ENCODE measurements at places on chromosomes 7 and 10.
A peak's percentile ranks its signal among the peaks of the same experiment; 100 is the strongest.

GRCh38 chr7:115910541-115911164, 119.9 kb downstream of the TFEC start:
- DNase-seq = peak; percentile 73

GRCh38 chr7:95871075-95871848, 98.9 kb downstream of the DYNC1I1 start:
- peak; percentile 71 for DNase-seq

GRCh38 chr10:22461891-22462290, 116.6 kb downstream of the SPAG6 start:
- DNase-seq = no peak

GRCh38 chr7:35255443-35256255, 1.7 kb upstream of the TBX20 start:
- no peak for DNase-seq

DNA sequence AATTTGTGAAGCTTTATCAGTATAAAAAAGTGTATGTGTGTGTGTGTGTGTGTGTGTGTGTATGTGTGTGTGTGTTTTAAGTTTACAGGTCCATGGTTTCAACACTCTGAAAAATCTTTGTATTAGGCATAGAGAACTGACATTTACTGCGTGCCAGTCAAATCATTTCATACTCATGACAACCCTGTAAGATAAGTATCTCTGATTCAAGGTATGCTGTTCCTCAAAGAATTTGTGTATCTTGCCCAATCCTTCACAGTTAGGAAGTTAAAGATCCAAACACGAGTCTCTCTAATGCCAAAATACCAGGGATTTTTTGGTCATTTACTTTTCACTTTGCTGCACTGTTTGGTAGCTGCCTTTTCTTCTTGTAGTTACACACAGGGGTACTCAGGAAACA, 1121.3 kb upstream of the AUTS2 start:
- no peak for DNase-seq

DNA sequence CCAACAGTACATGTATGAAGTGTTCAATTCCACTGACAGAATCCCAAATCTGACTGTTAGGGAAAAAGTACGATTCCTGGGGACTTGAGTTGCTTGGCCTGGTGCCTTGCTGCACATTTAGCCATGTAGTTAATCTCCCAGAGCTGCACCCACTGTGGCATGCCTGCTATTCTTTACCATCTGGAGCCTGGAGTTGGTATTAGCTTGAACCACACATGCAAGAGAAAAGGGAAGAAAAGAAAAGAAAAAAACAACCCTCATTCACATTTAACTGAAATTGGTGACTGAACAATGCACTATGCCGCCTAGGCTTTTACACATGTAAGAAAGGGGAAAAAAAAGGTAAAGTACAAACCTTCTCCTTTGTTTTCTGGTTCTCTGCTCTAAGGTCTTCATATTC, 26.1 kb downstream of the SHTN1 start:
- DNase-seq = no peak

DNA sequence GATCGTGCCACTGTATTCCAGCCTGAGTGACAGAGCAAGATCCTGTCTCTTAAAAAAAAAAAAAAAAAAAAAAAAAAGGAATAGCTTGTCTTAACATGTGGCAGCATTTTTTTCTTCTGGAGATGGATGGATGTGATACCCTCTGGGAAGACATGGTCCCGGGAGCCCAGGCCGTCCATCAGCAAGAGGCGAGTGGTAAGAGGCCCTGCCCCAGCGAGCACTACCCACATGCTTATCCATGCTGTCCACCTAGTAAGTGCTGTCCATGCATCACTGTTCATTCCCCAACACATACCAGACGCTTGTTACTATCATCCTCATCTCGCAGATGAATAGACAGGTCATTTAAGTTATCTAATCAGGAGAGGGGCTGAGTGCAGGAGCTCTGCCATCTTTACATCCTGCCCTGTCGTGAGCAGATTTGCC, 12.9 kb downstream of the ATP6V1F start:
- DNase-seq = no peak

DNA sequence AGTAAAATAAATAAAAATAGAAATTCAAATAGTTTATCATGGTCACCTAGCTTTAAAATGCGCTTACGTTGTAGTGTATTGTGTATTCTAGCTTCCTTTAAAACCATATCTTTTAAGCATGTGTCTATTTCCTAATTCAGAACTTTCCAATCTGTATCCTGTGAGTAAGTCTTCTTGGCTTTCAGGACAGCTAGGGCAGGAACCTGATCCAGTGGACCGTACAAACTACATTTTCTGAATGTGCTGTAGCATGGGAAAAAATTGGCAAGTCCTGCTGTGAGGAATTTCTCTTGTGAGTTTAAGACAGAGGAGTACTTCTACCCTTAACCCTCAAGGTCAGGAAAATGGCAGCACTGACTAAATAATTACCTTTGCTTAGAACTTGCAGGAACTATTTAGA, 12.1 kb downstream of the OPN1SW start:
- DNase-seq = no peak

DNA sequence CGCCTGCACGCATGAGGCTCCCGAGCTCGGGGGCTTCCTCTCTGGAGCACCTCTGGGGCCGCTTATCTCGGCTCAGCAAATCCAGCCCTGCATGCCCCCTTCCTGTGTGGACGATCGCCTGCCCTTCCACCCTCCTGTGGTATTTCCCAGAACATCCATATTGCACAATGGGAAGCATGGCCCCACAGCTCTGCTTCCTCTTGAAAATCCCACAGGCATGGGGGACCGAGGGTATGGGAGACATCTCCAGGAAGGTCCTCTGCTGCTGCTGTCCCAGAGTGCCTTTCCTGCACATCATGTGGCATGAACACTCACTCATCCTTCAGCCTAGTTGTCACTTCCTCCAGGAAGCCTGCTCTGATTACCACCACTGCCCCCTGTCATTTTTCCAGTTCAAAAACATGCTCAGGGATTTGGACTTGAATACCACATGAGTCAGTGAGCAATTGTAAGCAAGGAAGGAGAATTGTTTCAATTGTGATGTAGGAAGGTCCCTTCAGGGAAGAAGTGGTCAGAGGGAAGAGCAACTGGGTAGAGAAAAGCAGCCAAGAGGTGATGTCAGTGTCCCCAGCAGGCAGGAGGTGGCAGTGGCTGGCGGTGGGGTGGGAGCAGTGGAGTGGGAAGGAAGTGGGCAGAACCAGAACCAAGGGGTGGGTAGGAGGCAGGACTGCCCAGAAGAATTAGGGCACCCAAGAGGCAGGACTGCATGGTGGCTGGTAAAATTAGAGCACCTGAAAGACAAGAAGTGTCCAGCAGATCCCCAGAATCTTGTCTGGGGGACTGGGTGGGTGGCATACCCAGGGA, 67.5 kb upstream of the ZMIZ1 start:
- DNase-seq = no peak

GRCh38 chr7:123282181-123282580, 82.4 kb upstream of the SLC13A1 start:
- DNase-seq = no peak

GRCh38 chr10:102626026-102626685, 18.1 kb upstream of the TRIM8 start:
- no peak for DNase-seq

GRCh38 chr10:129501652-129502436, 34.8 kb downstream of the MGMT start:
- peak; percentile 56 for DNase-seq

- no peak for DNase-seq
Measured at GRCh38 chr10:76681153-76681552, 956.5 kb downstream of the KCNMA1 start.

- no peak for DNase-seq
Measured at GRCh38 chr7:77831481-77831880, 32.9 kb downstream of the PHTF2 start.

- no peak for DNase-seq
Measured at GRCh38 chr7:53397911-53398310, 362.5 kb downstream of the POM121L12 start.

- peak; percentile 32 for DNase-seq
Measured at GRCh38 chr7:877312-878232, 1.2 kb downstream of the GET4 start.

DNA sequence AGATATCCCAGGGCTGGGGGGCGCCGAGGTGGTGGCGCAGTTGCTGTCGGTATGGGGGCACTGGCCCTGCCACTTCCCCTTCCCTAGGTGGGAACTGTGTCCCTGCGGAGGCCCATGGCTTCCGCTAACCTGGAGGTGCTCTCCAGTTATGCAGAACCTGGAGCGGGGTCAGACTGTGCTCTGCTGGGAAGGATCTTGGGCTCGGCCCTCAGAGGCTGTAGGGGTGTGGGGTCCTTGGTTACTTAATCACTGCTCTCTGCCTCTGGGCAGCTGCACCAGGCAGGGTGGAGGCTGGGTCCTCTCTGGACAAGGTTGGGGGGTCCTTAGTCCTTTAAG, 2.4 kb downstream of the BRI3 start:
- no peak for DNase-seq

DNA sequence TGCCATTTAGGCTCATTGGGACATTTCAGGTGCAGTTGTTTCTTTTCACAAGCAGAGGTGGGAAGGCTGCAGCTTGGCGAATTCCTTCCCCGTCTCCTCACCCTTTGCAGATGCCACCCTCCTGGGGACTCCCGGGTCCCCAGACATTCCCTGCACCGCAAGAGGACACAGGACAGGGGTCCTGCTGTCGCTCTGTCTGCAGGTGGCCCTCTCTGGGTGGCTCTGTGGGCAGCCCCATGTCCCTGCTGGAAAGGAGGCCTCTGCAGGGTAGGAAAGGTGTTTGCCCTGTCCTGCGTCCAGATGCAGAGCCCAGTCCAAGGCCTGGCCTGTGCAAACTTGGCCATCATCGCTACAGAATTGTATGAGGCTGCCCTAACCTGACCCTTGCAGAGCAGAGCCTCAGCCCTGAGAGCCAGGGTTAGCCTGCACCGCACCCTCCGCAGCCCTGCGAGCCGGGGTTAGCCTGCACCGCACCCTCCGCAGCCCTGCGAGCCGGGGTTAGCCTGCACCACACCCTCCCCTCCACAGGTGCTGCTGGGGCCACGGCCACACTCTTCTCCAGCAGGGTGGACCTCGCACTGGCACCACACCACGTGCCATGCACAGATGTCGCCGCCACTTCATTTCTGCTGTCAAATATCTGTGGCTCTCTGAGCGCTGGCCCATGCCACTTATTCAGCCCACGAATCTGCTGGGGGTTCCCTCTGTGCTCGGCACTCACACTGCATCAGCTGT, 61.0 kb downstream of the CFAP46 start:
- DNase-seq = no peak

GRCh38 chr7:21261627-21262594, 166.0 kb upstream of the SP4 start:
- DNase-seq = peak; percentile 66

DNA sequence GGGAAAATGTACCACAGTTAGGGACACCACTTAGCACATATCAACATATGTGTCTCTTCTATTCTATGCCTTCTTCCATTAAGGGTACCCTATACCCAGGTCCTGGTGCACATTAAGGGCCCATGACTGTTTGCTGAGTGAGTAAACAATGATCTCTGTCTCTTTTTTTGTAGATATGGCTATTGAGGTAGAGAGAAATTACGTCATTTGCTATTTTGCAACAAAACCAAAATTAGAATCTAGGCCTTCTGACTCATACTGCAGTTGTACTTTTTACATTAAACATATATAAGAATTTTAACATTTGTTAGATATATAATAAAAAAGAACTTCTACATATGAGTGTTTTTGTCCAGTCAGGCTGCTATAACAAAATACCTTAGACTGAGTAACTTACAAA, 683.2 kb upstream of the LRRN3 start:
- DNase-seq = no peak

- DNase-seq = no peak
Measured at GRCh38 chr7:81714306-81714705, 55.5 kb downstream of the HGF start.

- no peak for DNase-seq
Measured at GRCh38 chr10:77436257-77436975, 201.2 kb downstream of the KCNMA1 start.

DNA sequence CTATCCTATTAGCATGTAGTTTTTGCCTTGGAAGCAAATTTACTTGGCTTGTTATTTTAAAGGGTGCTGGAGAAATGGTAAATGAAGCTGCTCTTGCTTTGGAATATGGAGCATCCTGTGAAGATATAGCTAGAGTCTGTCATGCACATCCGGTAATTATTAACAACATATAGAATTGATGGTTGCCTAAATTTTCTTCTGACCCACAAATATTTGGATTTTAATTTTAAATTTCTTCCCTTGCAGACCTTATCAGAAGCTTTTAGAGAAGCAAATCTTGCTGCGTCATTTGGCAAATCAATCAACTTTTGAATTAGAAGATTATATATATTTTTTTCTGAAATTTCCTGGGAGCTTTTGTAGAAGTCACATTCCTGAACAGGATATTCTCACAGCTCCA, 28.0 kb downstream of the DLD start:
- DNase-seq = no peak

DNA sequence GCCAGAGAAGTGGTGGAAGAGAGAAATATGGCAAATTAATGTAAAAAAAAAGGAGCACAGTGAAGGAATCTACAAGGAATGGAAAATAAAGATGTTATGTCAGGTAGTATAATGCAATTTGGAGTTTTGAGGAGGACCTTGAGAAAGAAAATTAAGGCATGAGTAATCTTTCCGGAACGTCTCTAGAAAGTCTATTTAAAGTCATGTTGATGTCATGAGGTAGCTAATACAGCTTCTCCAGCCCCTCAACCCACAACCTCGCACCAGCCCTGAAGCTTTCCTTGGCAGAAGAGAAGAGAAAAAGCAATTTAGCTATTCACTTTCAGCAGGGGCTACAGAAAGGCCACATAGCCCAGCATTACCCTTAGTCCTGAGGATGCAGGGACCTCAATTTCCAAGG, 22.5 kb downstream of the TRDMT1 start:
- no peak for DNase-seq

- DNase-seq = no peak
Measured at GRCh38 chr7:115435178-115435577, 513.3 kb downstream of the MDFIC start.

- no peak for DNase-seq
Measured at GRCh38 chr7:47371733-47372368, 210.1 kb downstream of the TNS3 start.

DNA sequence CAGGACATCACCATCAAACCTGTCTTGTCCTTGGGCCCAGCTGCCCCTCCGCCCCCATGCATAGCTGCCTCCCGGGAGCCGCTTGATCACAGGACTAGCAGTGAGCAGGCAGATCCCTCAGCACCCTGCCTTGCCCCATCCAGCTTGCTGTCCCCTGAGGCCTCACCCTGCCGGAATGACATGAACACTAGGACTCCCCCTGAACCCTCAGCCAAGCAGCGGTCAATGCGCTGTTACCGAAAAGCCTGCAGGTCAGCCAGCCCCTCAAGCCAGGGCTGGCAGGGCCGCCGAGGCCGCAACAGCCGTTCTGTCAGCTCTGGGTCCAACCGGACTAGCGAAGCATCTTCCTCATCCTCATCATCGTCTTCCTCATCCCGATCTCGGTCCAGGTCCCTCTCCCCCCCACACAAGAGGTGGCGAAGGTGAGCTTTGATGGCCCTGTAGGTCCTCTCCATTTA, 5.2 kb upstream of the NOLC1 start:
- no peak for DNase-seq

DNA sequence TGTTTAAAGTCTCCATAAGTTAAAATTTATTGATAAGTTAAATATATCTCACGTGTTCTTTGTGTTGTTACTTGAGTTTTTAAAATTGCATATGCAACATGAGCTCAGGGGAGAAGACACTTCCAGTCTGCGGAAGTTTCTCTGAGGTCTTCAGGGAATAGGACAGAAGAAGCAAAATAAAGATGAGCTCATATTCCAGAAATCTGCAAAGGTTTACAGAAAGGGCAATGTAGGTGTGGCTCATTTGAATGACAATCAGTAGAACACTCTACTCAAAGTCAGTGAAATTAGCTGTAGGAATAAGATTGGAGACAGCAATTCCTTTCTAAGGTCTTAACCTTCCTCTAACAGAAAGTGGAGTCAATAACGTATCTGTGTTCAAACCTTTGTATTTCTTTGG, 53.7 kb downstream of the CACNA2D1 start:
- no peak for DNase-seq

Data from NCI-H526 (cell line).